T1000 (cell line): ENCODE measurements at places on chromosomes 12 and 14.
A peak's percentile ranks its signal among the peaks of the same experiment; 100 is the strongest.

DNA sequence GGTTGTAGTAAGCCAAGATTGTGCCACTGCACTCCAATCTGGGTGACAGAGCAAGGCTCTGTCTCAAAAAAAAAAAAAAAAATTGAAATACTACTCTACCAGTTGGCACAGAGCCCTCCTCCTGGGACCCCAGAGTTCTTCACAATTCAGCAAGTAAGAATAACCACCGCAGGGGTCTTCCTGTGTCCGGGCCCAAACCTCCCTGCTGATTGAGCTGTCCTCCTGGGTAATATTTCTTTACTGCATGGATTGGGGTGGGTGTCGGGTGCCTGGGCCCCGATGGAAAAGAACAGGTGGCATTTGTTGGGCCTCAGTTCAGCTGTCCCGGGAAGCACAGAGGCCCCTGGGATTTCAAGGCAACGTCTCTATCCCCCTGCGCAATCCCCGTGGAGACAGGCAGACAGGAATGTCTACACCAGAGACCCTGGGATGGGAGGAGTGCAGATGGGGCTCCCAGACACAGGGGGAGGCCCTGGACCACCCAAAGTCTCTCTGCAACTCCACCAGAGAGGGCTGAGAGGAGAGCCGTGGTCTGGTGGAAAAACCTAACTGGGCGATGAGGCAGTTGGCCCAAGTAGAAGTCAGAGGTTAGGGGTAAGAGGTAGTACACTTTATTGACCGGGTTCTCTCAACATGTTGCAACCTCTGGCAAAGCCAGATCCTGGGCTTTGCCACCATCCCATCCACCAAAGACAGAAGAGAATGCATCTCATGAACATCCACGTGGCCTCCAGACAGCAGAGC, 32.7 kb upstream of the VPS37B start:
- no peak for DNase-seq

DNA sequence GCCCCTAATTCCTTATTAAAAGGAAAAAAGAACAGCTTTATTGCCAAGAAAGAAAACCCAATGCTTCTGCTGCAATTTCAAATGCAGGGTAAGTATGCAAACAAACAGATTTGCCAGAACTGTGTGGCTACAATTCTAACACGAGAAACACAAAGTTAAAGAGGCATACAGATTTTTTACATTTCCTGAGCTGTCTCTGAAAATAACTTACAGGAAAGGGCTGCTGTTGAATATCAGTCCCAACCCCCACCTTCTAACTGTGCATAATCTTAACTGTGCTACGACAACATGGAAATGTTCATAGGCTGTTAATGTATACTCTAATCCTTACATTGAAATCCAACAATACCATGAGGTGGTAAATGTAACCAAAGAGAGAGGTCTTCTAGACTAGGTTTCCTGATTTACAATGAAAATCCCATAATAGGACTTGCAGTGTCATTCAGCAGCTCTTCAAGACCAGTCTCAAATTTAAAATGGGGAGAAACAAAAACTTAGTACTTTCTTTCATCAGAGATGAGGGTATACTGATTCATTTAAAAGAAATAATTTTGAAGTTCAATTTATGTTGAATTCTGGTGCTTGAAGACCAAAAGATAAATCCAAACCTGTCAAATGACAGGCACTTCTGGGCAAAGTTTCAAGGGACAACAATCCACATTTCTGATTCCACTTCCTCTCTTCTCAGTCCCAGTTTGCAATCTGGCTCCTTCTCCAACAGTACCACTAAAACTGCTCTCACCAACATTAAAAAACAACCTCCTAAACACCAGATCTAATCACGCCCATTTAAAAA, 14.4 kb downstream of the FGD6 start:
- no peak for DNase-seq

DNA sequence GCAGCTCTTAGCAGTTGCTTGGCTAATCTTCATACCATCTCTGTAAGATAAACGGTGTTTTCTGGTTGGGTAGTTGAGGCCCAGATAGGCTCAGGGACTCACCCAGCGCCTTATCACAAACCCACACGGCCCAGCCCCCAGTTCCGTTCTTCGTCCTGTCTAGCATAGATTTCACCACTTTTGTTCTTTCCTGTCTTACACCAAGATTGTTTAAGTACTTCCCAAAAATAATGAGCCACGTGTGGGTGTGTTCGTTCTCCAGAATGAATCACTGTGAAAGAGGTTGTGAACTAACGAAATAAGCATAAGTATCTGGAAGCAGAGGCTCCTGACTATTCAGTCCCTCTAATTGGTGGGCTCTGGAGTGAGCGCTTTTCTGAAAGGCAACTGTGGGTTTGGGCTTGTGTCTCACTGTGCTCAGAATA, 21.4 kb downstream of the ACVR1B start:
- no peak for DNase-seq

GRCh38 chr14:29925736-29926135, 1.9 kb downstream of the PRKD1 start:
- DNase-seq: no peak

DNA sequence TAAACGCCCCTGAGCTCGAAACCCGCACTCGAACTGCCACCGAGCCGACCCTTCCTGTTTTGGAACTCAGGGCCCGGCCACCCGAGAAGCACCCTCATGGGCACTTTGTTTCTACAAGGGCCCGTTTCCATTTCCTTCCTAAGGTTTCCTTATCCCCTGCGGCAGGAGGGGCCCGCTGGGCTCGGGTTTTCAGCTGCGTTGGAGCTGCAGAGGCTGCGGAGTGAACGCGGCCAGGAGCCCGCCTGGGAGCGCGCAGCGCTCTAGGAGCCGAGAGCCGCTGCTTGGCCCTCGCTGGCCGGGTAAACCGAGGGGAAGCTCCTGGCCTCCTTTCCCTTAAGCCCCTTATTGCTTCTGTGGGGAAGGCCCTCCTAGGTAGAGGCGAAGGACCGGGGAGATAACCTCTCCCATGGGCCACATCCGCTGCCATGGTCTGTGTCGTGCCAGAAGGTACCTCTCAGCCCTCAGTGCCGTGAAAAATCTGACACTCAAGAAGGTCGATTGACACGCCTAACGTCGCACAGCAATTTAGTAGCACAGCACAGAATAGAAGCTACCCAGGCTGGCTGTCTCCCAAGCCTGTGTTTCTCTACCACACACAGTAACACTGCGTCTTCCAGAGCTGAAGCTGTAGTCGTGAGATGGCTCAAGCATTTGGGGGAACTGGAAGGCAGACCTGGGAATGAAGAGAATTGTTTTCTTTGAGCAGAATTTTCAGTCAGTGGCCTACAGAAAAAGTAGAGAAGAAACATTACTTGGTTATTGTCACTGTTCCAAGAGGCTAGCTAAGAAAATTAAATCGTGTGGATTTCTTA, 12.9 kb upstream of the CALM1 start:
- DNase-seq: no peak

GRCh38 chr14:26180221-26180620, 417.6 kb downstream of the NOVA1 start:
- DNase-seq: no peak

- peak; percentile 90 for DNase-seq
These were observed 21.0 kb upstream of the CHFR start for GRCh38 chr12:132908145-132909029.

GRCh38 chr12:15428632-15429031, 106.3 kb downstream of the PTPRO start:
- no peak for DNase-seq

DNA sequence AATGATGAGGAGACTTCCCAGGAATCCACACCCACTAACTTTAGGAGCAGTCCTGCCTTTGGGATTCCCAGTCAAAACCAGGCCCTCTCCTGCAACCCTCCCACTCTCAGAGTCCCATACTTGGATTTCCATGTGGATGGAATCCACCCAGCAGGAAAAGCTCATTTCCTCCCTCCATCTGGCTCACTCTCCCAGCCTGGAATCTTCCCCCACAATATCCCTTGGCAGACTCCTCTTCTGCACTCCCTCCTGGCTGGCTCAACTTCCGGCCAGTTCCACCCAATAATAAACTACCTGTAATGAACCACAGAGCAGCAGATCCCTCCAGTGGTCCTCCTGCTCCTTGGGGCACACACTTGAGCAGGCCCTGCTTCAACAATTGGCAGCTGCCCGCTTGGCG, 102.8 kb upstream of the EGLN3 start:
- DNase-seq: no peak

GRCh38 chr14:105867961-105868599, 341.7 kb downstream of the TMEM121 start:
- DNase-seq: no peak

DNA sequence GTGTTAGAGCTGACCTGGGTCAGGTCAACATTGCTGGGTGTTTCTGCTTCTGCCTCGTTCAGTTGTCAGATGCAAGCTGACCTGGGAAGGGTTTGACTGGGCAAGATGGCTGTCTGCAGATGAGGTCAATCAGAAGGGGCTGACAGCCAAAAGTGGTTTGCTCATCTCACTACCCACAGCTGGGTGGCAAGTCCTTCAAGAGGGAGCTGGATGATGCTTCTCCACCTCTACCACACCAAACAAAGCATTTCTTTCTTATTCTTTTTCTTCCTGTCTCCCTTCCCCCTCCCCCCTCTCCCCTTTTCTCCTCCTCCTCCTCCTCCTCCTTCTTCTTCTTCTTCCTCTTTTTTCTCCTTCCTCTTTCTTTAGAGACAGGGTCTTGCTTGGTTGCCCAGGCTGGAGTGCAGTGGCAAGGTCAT, 268.2 kb upstream of the PLEKHG7 start:
- no peak for DNase-seq

DNA sequence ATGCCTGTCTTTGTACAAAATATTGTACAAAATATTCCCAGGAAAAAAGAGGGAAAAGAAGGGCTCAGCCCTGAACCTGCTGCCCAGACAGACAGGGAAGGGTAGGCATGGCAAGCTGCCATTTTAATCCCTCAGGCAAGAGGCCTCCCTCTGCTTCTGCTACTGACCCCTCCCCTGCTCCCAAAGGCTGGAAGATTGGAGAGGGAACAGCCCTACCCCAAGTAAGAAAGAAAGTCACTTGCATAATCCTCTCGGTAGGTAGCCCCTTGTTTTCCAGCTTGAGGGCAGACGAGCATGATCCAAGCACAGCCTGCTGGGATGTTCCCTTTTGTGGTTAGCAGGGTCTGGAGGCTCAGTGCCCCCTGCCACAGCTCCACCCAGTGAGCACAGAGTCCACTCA, 20.7 kb downstream of the ADCY6 start:
- no peak for DNase-seq

GRCh38 chr14:73753124-73753886, 39.1 kb upstream of the PNMA1 start:
- no peak for DNase-seq

DNA sequence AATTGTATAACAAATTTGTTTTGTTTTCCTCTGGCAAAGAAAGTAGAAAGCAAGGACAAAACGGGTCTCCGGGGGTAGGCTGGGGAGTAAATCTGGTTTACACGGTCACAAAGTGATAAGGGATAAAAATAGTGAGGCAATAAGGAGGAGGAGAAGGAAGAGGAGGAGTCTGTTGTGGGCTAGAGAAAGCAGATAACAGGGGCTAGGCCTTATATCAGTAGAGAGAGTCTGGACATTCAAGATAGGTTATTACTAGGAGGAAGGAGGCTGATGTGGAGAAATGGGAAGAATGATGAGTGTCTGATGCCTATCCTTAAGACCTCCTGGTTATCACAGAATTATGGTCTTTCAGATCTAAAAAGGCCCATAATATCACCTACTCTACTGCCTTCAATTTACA, 83.2 kb upstream of the SSTR1 start:
- DNase-seq: no peak

DNA sequence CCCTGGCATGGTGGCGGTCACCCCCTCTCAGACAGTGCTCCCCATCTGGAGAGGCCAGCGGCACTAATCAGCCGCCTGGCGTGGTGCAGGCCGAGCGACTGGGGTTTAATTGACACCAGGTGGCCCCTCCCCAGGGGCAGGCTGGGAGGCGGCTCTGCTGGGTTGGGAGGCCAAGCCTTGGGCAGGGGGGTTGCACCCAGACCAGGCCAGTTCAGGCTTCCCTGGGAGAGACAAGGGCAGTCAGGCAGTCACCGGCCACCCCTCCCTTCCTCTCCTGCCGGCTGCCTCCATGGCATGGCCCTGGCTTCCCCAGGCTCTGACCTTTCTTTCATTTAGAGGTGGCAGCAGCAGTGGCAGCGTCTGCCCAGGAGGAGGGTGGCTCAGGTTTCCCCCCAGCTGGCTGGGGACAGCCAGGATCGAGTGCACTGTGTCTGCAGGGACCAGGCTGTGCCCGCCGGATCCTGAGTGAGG, 78.1 kb upstream of the NOS1 start:
- DNase-seq: no peak

GRCh38 chr12:47020211-47020821, 59.1 kb upstream of the PCED1B start:
- DNase-seq: peak; percentile 35

GRCh38 chr14:103581954-103582703, 19.4 kb downstream of the COA8 start:
- DNase-seq: no peak

- DNase-seq: no peak
These were observed 114.9 kb upstream of the NOS1 start for GRCh38 chr12:117476341-117476740.

DNA sequence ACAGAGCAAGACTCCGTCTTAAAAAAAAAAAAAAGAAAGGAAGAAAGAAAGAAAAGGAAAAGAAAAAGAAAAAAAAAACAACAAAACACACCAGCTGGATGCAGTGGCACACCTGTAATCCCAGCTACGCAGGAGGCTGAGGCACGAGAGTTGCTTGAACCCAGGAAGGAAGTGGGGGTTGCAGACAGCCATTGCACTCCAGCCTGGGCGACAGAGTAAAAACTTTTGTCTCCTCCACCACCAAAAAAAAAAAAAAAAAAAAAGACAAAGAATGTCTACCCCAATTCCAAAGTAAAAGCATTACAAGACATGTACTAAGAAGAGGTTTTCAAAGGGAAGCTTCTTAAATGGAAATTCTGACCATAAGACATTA, 53.4 kb downstream of the HNRNPC start:
- no peak for DNase-seq

- DNase-seq: no peak
These were observed 285.1 kb upstream of the NOS1 start for GRCh38 chr12:117646520-117646919.

GRCh38 chr12:99745121-99745520, 97.6 kb downstream of the GARIN6 start:
- DNase-seq: no peak

- no peak for DNase-seq
These were observed 95.1 kb downstream of the TTC8 start for GRCh38 chr14:88919502-88919901.

GRCh38 chr12:46553266-46553665, 180.7 kb upstream of the SLC38A2 start:
- peak; percentile 11 for DNase-seq

GRCh38 chr12:31260840-31261239, 65.1 kb downstream of the SINHCAF start:
- no peak for DNase-seq

- no peak for DNase-seq
These were observed 44.8 kb upstream of the TMPO start for GRCh38 chr12:98470469-98471082.

DNA sequence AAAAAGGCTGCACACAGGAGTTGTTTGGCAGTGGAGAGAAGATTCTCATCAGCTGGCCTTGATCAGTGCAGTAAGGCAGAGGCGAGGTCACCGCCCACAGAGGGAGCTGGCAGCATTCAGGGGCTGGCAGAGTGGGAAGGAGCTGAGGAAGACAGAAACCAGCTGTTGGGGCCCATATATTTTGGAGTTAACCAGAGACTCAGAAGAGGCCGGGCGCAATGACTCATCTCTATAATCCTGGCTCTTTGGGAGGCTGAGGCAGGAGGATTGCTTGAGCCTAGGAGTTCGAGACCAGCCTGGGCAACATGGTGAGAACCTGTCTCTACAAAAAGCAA, 17.7 kb downstream of the SMCO2 start:
- peak; percentile 34 for DNase-seq

GRCh38 chr14:35866595-35867279, 40.6 kb downstream of the BRMS1L start:
- no peak for DNase-seq

GRCh38 chr14:60637479-60638315, 11.6 kb downstream of the SIX1 start:
- DNase-seq: no peak
